ENCODE measurements at places on chromosomes 4 and X.
A peak's percentile ranks its signal among the peaks of the same experiment; 100 is the strongest.

- no peak for DNase-seq
Observed at GRCh38 chr4:101315041-101315440, 32.3 kb downstream of the PPP3CA start.

DNA sequence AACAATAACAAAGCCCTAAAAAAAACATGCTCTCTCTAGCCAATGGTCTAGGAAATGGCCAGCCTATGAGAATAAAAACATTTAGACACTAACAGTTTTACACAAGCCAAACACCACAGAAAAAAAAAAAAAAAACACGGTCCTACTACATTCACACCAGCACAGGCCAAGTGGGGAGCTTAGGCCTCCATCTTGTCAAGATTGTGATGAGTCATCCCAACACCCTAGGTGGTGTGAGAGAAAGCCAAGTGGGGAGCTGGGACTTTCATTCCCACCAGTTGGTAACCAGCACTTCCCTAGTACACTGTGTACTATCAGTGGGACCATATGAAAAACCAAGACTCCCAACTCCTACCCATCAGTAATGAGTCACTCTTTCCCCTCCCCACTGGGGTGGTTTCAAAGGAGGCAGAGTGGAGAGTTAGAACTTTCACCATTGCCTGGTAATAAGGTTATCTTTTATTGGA lies 95.6 kb downstream of the ADAMTS3 start:
- no peak for DNase-seq

- no peak for DNase-seq
Observed at GRCh38 chr4:141328560-141329173, 108.0 kb downstream of the ZNF330 start.

DNA sequence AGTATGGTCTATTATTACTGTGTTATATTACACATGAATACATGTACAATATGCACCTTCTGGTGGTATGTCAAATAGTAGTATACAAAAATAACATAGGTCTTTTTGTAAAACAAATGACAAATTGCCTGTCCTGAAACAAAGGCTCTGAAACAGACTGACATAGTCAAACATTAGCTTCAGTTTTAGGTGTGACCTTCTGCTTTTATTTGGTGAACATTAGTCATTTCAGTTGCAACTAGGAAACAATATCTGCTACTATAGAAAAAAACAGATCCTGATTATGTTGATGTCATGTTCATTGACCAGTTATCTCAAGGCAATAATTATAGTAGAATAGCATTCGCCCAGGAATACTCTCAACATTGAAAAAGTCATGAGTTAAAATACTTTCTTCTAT lies 123.0 kb downstream of the CHRNA9 start:
- DNase-seq = no peak

GRCh38 chr4:19756661-19757060 lies 495.0 kb upstream of the SLIT2 start:
- DNase-seq = no peak

- no peak for DNase-seq
Observed at GRCh38 chr4:121555315-121556107, 141.3 kb downstream of the ANXA5 start.

DNA sequence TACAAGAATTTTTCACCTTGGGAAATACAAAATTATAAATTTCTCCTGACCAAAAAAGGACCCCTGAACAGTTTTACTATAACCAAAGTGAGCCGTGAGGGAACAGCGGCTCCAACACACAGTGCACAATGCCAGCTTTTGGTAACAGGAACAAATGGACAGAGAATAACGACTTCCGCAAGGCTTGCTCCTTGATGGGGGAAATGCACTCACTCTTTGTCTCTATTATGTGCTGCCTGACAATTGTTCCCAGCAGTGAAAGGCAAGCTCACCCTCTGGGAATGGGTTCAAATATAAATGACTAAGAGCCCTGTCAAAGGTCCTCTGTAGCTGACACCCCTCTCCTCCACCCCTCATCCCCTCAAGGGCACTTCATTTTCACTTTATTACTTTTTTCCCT lies 325.8 kb upstream of the GALNT7 start:
- no peak for DNase-seq

GRCh38 chr4:7788694-7789425 lies 150.8 kb downstream of the AFAP1 start:
- DNase-seq = no peak

DNA sequence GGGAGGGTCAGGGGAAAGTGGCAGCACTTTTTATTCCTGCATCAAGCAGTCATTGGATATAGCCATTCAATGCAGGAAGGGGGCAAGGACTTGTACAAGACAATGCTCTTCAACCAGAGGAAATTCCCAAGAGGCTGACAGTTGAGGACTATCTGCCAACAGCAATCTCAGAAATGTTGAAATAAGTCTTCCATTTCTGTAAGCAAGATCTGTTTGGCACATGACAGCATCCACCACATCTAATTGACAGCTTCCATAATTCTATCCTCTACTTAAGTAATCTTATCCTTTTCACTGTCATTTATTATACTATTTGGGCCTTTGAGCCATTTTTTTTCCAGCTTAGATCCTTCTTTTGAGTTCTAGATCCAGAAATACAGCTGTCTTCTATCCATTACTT lies 110.7 kb downstream of the CFAP299 start:
- DNase-seq = no peak

GRCh38 chrX:44708470-44708869 lies 135.4 kb upstream of the DUSP21 start:
- no peak for DNase-seq

DNA sequence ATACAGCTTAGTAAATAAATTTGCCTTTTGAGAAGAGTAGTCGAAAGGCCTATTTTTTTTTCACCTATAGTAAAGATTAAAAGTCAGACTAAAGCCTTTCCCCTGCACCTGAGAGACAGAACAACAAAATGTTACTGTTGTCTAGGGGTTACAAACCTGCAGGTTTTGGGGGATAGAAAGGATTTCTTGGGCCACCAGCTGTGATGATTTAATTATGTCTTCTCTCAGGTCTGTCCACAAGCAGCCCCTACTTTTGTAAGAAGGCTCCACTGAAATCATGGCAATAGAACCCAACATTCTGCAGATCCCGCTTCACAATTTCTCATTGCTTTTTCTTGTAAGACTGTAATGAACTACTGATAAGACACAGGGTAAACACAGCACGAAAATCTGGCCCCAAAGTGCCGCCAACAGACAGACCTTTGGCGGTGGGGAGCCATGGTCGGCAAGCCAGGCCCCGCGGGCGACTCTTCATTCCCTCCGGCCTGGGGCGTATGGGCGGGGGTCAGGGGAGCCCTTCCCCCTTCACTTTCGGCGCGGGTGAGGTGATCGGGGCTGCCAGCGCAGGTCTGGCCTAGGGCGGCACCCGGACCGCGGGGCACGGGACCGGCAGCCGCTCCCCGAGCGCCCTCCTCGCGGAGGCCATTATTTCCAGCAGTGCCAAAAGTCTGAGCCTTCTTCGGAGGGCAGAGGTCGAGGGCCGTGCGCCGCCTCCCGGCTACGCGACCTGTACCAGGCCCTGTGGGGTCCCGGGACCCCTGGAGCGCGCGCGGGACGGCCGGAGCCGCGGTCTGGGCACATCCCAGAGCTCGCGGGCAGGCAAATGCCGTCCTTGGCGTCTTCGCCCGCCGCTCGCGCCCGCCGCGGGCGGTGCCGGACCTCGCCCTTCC lies 812 bp upstream of the KDM6A start:
- peak; percentile 14 for DNase-seq

DNA sequence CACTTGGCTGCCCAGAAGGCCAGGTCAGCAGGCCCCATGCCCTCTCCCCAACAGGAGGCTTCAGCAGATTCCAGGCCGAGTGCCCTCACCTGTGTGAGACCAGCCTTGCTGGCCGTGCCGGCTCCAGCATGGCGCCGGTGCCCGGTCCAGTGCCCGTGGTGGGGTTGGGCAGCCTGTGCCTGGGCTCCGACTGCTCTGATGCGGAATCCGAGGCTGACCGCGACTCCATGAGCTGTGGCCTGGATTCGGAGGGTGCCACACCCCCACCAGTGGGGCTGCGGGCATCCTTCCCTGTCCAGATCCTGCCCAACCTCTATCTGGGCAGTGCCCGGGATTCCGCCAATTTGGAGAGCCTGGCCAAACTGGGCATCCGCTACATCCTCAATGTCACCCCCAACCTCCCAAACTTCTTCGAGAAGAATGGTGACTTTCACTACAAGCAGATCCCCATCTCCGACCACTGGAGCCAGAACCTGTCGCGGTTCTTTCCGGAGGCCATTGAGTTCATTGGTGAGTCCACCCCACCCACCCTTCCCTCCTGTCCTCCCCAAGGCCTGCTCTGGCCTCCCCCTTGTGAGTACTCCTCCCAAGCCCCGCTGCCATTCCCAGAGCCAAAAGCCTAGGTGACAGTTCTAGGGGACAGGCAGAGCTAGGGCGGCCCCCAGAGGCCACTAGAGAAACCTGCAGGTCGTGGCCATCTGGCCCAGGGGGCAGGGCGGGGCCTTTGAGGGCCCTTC lies 2.3 kb downstream of the DUSP9 start:
- no peak for DNase-seq

DNA sequence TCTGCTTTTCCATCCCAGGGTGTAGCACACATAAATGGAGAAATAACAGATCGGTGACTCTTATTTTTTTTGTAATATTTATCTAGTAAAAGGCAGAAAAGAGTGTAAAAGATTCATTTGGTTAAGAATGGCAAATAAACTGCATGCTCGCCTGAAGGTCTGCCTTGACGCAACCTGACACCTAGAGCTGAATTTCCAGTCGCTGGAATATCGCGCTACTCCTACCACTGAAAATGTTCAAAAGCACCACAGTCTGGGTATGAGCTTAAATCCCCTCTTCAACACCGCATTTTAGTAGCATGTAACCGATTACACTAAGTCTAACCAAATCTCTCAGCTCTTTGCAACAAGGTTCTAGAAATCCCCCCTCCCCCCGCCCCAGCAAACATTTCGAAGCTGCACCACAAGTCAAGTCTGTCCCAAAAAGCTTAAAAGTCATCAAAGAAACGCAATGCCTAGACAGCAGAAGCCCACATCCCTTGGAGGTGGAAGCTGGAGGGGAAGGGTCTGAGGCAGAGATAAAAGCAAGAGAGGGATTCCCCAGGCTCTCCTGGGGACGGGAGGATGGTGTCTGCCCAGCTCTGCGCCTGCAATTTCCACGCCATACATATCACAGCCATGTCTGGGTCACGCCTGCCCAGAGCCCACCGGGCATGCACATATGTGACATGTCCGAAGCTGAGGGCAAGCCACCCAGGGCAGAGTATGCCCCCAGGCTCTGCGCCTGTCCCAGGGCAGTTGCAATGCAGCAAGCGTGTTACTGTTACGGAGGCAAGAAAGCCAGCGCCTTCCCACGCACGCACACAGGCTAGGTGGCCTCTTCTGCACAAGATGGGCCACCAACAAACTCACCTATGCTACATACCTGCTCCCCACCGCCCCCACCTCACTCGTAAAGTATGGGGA lies 1.4 kb downstream of the FGF13 start:
- DNase-seq = no peak

DNA sequence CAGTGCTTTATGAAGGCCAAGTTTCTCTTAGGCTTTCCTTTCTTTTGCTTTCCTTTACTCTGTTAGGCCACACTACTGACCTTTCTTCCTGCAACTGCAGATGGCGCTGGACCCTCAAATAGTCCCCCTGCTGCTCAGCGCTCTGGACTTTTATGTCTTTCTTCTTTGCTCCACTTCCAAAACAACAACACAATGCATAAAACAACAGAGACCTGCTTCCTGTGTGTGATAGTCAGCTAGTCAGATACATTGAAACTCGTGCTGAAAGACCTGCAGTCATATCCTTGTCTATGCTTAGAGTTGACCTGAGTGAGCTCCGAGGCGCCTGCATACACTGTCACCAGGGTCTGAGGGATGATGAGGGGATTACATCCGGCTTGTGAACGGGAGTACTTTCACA lies 108.9 kb upstream of the TEX13D start:
- DNase-seq = no peak

DNA sequence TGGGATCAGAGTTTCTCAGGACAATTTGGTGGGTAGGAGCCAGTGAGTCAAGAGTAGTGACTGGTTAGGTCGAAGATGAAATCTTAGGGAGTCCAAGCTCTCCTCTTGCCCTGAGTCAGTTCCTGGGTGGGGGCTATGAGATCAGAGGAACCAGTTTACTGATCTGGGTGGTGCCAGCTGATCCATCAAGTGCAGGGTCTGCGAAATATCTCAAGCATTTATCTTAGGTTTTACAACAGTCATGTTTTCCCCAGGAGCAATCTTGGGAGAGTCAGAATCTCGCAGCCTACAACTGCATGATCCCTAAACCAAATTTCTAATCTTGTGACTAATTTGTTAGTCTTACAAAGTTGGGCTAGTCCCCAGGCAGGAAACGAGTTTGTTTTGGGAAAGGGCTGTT lies 1833.2 kb upstream of the PCDH7 start:
- DNase-seq = no peak

GRCh38 chrX:49912086-49912485 lies 10.3 kb upstream of the CLCN5 start:
- DNase-seq = no peak

DNA sequence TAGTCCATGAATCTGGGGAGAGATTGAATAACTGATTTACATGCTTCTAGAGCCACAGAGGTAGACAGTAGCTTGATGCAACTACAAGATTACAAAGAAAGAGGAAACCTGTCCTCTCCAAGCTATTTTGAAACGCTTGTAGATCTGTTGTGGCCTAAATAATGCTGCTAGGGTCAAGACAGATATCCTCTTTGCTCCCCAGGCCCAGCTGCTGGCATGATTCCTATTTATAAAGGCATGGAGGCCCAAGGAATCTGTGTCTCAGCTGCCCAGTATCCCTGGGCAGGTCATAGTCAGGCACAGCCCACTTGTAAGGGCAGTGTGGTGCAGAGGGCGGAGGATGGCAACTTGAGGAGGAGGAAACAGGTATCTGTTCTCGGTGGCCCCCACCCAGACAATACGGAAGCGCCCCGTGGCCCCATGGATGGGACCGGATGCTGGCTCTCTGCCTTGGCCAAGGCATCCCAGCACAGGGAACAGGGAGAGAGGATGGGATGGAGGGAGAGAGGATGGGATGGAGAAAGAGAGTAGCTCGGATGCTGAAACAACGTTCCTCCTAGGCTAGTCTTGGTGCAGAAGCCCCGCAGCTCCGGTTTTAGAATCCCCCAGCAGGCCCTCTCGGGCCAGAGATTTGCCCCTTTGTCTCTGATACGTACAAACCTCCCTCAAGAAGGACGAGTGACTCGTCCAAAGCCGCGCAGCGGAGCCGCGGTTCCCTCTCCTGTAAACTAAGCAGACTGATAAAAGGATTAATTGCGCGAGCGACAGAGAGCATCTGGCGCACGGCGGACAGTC lies 767 bp upstream of the SMIM20 start:
- no peak for DNase-seq

GRCh38 chr4:54746218-54746617 lies 88.5 kb downstream of the KIT start:
- no peak for DNase-seq

DNA sequence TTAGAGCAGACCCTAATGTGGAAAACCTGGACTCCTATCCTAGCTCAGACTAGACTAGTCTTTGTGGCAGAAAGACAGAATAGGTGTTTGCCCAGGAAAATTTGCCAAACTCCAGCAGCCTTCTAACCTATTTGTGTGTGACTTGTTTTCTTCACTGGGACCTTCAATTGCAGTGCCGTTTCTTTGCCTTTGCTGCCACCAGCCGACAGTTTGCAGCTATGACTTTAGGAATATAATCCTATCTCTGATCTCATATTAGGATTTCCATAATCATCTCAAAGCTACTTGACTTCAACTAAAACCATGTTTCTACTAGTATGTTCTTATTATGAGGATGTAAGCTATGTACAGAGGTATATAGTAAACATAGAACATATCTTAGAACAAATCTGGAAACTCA lies 60.2 kb upstream of the PGAM4 start:
- no peak for DNase-seq
